ENCODE measurements at places on chromosomes 6 and 20. TPM values are rescaled to one million over a fixed set of nuclear protein-coding genes. Genes with fewer than 3 reads are reported as not detected.

- H3K27me3 ChIP-seq: no peaks in the 10 kb centered on the region
- peaks cover 11% of the 10 kb centered on the region for H3K36me3 ChIP-seq
- H3K4me1 ChIP-seq: peaks cover 21% of the 10 kb centered on the region
- no peak overlapping the region for H3K27ac ChIP-seq
- no peak for DNase-seq
These were observed 62.2 kb upstream of the FABP7 start for GRCh38 chr6:122717350-122717749.

GRCh38 chr6:154230910-154231595, 125.5 kb downstream of the IPCEF1 start:
- no peak for DNase-seq
- no peak overlapping the region for H3K4me3 ChIP-seq
- no peaks in the 10 kb centered on the region for H3K27me3 ChIP-seq

DNA sequence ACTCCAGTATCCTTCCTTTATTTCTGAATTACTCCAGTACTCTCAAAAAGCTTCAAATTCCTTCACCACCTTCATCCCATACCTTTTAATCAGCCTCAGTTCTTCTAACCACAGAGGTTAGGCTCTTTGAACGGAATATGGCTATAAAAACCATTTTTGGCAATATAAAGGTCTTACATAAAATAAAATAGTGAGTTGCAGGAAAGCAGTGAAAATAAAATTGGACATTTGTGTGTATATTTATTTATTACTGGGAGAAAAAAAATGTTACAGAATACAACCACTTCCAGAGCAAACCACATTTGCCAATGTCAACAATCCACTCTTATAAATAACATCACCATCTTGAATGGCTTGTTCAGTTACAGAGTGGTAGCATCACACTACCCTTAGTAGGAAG, 7.7 kb downstream of the HDDC2 start:
- H3K36me3 ChIP-seq: peaks cover 62% of the 10 kb centered on the region
- H3K4me1 ChIP-seq: peaks cover 41% of the 10 kb centered on the region
- peak overlapping the region; percentile 14 for H3K27ac ChIP-seq
- no peak for DNase-seq
- H3K4me3 ChIP-seq: no peak overlapping the region

- H3K4me3 ChIP-seq: no peak overlapping the region
- H3K4me1 ChIP-seq: no peaks in the 10 kb centered on the region
- peaks cover 47% of the 10 kb centered on the region for H3K27me3 ChIP-seq
- no peak overlapping the region for H3K27ac ChIP-seq
- no peak for DNase-seq
These were observed 148.6 kb upstream of the ZFP64 start for GRCh38 chr20:52340036-52340634.

DNA sequence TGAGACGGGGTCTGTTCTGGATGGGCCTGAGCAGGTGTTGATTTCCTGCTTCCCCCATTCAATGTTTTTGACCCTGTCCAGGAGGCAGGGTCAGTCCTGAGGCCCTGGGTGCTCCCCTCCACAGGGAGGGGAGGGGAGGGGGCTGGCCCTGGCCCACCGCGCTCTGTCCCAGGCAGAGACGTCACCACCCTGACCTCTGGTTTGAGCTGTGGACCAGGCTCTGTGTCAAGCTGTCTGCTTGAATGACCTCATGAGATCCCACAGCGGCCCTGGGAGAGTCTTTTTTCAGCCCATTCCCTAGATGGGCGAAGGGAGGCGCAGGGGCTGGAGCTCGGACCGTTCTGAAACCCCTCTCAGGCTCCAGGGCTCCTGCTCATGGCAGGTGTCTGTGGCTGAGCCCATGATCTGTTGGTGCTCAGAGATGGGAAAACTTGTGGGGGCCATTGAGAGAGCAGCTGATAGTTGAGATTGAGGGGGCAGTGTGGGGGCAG, 8.9 kb upstream of the LKAAEAR1 start:
- no peak overlapping the region for H3K27ac ChIP-seq
- no peak for DNase-seq
- H3K36me3 ChIP-seq: no peaks in the 10 kb centered on the region

The ADGRF5 gene
- not detected for total RNA-seq

The SLC29A1 gene
- 13.9 TPM for total RNA-seq

Measured in mesothelial cell of epicardium (in vitro differentiated cells).